Hematopoietic multipotent progenitor cell treated with erythropoietin and hydrocortisone succinate and interleukin-3 and kit ligand, for 6 days (in vitro differentiated cells): ENCODE measurements at places on chromosomes 4 and X.

DNA sequence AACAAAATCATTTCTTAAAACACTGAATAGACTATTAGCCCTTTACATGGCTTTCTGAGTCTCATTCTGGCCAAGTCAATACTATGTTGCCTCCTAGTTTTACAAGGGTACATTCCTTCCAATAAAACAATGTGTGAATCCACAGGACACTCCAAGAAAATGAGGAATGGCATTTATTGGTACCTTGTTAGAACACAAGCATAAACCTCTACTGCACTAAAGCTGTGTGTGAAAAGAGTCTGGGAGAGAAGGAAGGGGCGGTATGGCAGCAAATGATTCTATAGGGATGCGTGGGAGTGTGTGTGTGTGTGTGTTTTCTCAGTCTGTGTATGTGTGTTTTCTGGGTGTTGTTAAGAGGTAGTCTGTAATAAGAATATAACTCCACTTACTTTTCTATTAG, 48.9 kb downstream of the CXCL1 start:
- DNase-seq = no peak

DNA sequence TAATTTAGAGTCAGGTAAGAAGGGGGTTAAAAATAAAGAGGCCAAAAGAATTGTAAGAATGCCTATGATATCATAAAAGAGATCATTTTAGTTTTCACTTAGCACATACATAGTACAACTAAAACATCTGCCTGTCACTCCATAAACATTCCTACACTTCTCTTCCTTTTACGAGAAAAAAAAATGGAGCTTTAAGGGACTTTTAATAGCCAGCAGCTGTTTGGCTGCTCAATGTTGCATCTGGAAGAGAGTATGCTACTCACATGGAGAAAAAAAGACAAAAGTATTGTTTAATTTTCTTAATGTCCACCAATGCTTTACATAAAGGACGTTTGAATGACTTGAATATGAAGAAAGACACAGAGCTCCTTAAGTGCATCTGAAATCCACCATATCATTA, 48.7 kb upstream of the TNIP3 start:
- DNase-seq = no peak

DNA sequence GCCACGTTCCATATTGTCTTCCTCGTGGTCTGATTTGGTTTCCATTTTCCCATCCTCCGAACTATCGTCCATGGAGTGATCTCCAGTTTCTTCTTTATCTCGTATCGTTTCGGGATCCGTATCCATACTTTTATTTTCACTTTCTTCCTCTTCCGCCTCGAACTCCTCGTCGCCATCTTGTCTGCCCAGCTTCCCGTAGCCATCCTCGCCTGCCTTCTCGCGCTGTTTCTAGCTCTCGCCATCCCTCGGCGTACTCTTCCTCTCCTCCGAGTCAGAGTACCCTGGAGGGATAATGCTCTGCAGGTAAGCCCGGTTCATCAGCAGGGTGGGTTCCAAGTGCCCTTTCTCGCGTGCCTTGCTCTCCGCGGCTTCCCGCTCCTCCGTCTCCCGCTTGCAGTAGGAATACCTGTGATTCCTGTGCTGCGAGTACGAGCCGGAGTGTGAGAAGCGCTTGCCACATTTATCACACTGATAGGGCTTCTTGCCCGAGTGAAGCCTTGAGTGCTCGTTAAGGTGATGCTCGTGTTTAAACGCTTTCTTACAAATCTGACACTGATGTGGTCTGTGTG, 134.5 kb upstream of the TAPT1 start:
- DNase-seq = no peak

DNA sequence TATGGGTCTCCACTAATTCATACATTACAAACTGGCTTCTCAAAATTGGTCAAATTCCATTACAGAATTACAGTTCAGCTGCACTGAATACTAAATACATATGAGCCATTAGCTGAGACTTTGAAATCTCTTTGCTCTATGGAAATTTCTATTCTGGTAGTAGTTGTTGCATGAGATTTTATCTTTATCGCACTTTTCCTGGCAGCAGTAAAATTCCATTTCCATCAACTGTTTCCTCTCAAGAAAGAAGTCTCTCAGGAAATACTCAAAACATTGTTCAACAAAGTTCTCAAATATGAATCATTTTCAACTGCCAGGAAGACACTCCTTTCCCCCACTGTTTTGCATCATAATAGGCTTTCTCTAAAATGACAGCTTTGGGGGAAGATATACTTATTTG, 51.3 kb downstream of the ATP11C start:
- DNase-seq = no peak

DNA sequence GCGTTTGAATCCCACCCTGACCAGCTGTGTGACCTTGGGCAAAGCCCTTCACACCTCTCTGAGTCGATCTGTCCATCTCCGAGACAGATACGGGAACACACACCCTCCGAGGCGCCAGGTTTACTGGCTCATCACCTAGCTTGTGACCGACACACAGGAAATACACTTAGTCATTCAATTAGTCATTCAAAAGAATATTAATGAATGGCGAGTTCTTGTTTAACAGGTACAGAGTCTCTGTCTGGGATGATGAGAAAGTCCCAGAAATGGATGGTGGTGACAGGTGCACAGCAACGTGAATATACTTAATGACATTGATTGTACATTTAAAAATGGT, 80.6 kb downstream of the PPP2R2C start:
- no peak for DNase-seq

- peak; percentile 78 for DNase-seq
These were observed 184.1 kb downstream of the MID1IP1 start for GRCh38 chrX:38985375-38985774.

- no peak for DNase-seq
These were observed 41.9 kb downstream of the GYG2 start for GRCh38 chrX:2870650-2871049.

GRCh38 chr4:129344058-129344457, 248.1 kb downstream of the C4orf33 start:
- DNase-seq = peak; percentile 65

GRCh38 chr4:78776079-78776728, at the start of gene BMP2K:
Gene BMP2K (plus strand): TSS chr4:78776350. CDS start chr4:78776544, 194 bp downstream.
- peak; percentile 87 for DNase-seq
